ENCODE measurements at places on chromosomes 6 and 20.

DNA sequence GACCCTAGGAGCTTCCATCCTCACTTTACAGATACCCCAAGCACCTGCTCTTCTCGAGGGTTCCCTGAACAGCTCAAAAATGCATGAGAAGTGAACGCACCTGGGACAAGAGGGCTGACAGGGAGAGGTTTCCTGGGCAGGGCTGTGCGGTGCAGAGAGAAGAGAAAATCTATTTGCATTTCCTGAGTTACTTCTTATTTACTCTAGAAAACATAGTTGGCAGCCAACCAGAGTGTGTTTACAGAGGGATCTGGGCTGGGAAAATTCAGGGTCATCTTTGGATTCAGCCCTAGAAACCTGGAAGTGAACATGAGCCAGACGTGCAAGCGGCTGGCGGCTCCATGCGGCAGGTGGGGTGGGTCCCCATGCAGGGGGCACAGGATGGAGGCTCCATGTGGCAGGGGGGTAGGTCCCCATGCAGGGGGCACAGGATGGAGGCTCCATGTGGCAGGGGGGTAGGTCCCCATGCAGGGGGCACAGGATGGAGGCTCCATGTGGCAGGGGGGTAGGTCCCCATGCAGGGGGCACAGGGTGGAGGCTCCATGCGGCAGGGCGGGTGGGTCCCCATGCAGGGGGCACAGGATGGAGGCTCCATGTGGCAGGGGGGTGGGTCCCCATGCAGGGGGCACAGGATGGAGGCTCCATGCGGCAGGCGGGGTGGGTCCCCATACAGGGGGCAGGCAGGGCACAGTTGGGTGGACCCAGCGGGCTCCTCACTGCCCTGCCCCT, 342.0 kb downstream of the TAF4 start:
- no peak for DNase-seq

GRCh38 chr6:7566617-7567173, 23.3 kb upstream of the SNRNP48 start:
- no peak for DNase-seq

GRCh38 chr6:28282926-28283325, 1.6 kb downstream of the PGBD1 start:
- no peak for DNase-seq

- no peak for DNase-seq
These were observed 122.5 kb downstream of the RNGTT start for GRCh38 chr6:88840796-88841539.

DNA sequence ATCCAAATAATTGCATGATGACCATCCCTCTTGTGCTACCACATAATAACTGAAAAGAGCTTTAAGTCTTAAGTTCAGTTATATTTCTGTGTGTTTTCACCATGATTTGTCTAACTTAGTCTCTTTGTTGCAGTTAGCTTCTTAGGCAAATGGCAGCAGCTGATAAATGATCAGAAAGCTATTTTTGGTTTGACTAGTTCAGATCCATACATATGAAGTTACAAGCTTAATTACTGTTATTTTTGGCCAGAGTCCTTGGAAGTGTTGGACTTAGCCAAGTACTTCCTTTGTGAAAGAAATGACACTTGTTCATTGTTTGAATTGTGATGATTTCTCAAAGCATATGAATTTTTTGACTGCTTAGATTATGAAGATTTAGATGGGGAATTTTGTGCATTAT, 54.2 kb downstream of the HIVEP1 start:
- DNase-seq = no peak

GRCh38 chr6:79232696-79233462, 1.6 kb downstream of the HMGN3 start:
- no peak for DNase-seq

GRCh38 chr6:901696-902460, 208.9 kb upstream of the EXOC2 start:
- DNase-seq = no peak

Measured in activated gamma-delta T cell treated with anti-CD3 and anti-CD28 coated beads, Interleukin-2, amount 50 U/mL, for 16 hours (primary cell).